ENCODE measurements at places on chromosomes 5 and 9. TPM values are rescaled to one million over a fixed set of nuclear protein-coding genes. Genes with fewer than 3 reads are reported as not detected.

GABRA1 gene
- total RNA-seq: not detected

PCDHGB7 gene
- 7.4 TPM for total RNA-seq

PGM5 gene
- total RNA-seq: 5.7 TPM

AGXT2 gene
- total RNA-seq: not detected

PRR16 gene
- total RNA-seq: 1.5 TPM

BAAT gene
- 0.85 TPM for total RNA-seq

PCDHB12 gene
- 0.42 TPM for total RNA-seq
